Inflammatory macrophage treated with lipopolysaccharide for 1 hour (primary cell): ENCODE measurements at places on chromosomes 16 and 17.

DNA sequence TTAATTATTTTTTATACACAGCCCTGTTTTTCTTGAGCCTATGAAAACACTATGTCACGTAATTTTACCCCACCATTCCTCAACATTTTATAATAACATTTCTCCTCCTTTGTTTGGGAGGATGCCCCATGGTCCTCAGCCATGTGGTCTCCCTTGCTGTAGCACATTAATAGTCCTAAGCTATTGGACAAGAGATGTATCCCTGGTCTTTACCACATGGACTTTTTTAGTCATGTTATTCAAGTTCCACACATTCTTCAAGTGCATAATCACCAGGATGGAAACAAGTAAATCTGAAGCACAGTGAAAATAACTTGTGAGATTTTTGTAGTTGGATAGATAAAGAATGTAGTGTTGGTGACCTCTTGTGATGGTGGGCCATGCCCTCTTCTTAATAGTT, 2.0 kb upstream of the KRTAP2-3 start:
- no peak for DNase-seq

DNA sequence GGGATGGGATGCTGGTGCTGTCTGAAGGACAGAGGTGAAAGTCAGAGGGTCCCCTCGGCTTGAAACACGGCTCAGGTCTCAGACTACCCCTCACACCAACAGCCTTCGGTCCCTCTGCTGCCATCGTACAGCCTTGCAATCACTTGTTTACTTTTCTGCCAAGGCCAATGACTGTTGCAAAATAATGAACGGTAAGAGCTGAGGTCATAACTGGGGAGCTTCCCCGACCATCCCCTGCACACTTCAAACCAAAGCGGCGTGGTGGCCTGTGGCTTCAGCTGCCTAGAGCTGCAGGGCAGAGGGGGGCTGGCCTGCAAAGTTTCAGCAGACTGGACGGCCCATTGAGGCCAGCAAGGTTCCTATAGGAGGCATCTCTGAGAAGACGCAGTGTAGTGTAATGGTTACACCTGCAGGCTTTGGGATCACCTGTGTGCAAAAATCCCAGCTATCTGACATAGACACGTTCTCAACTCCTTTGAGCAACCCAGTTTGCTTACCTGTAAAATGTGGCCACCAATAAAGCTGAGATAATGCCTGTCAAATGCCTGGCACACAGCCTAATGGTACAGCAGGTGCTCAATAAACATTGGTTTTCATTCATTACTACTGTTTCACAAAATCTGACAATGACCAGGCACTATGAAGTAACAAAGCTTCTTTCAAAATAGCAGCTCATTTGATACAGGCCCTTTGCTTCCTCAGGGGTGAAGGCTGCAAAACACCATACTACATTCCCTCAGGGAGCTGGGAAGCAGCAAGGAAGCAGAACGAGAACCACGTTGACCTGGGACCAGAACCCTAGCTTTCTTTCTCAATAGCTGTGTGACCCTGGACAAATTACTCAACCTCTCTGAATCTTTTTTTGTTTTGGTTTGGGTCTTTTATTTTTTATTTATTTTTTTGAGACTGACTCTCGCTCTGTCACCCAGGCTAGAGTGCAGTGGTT, 5.0 kb downstream of the PAM16 start:
- peak; percentile 71 for DNase-seq

- DNase-seq = peak; percentile 74
Observed at GRCh38 chr17:70344386-70345060, 175.2 kb downstream of the KCNJ2 start.

GRCh38 chr17:70446446-70446845, 277.1 kb downstream of the KCNJ2 start:
- DNase-seq = no peak

DNA sequence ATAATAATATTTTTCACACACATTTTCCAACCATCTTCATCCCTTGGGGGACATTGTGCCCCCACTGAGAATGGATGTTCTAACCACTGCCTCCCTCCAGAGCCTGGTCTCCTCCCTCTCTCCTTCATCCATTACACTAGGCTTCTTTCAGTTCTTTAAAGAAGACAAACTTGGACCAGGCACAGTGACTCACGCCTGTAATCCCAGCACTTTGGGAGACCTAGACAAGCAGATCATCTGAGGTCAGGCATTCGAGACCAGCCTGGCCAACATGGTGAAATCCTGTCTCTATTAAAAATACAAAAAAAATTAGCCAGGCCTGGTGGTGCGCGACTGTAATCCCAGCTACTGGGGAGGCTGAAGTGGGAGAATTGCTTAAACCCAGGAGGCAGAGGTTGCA, 6.5 kb downstream of the ALOX15 start:
- no peak for DNase-seq

DNA sequence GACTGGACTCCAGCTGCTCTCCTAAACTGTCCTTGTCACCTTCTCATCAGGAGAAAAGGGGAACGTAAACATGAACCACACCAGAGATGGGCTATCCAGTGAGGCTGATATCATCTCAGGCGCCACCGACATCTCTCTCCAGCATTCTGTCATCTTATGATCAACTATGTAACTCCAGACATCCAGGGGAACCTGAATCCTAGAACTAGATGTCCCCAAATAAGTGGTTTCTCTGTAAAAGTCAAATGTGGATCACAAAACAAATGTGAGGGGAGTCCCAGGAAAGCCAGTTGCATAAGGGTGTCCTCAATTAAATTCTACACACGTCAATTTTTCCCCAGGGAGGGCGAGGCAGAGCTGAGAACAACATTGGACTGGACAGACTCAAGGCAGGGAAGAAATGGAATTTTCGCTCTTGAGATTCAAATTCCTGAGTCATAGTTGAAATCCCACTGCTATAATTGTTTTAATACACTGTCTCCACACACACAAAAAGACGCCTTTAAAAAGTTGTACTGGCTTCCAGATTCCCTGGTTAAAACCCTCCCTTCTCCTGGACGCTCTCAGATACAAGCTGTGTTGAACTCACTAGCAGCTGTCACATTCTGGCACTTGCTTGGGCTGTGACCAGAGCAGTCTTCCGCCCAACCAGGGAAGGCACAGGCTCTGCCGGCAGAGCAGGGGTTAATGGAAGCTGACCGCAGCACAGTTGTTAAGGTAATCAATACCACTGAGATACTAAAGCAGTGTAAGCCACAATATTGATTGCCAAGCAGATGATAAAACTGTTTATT, 62.6 kb downstream of the ZFHX3 start:
- DNase-seq = no peak

DNA sequence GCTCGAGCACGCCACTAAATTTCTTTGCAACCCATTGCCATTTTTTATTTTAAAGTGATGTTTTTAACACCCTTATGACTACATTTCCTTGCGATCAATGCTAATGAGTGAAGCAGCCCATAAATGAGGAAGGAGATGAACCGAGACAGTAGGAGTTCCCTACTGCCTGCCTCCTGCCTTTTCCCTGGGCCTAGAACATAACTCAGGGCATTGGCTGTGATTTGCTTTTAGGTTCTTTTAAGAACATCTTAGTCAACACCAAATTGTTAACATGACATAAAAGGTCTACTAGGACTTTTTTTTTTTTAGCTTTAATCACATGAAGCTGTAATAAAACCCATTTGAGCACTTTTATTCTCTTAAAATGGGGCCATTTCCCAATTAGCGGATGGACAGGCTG, 81.3 kb downstream of the MAP2K6 start:
- DNase-seq = no peak

GRCh38 chr17:31321966-31322365, 544 bp upstream of the EVI2A start:
- no peak for DNase-seq

GRCh38 chr16:57862698-57863433, 60.6 kb upstream of the KIFC3 start:
- no peak for DNase-seq

- no peak for DNase-seq
Observed at GRCh38 chr16:22635357-22635761, 124.7 kb downstream of the NPIPB5 start.

GRCh38 chr17:68821860-68822696, 133.1 kb downstream of the ABCA8 start:
- no peak for DNase-seq

DNA sequence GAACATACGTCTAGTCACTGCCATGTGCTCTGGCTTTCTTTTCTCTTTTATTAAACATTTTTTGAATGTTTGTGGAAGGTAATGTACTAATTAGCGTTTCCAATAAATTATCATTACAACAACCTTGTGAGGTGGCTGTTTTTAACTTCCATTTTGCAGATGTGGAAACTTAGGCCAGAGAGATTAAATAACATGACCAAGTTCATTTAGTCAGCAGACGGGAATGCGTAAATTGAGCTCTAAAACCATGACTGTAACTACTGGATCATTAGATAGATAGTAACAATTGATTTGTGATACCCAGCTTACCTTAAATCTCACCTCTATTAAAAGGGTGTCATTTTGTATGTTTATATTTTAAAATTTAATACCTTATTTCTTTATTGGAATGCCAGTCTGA, 49.4 kb downstream of the RABEP1 start:
- DNase-seq = no peak

- DNase-seq = no peak
Observed at GRCh38 chr17:81478119-81478518, 34.5 kb downstream of the ACTG1 start.

DNA sequence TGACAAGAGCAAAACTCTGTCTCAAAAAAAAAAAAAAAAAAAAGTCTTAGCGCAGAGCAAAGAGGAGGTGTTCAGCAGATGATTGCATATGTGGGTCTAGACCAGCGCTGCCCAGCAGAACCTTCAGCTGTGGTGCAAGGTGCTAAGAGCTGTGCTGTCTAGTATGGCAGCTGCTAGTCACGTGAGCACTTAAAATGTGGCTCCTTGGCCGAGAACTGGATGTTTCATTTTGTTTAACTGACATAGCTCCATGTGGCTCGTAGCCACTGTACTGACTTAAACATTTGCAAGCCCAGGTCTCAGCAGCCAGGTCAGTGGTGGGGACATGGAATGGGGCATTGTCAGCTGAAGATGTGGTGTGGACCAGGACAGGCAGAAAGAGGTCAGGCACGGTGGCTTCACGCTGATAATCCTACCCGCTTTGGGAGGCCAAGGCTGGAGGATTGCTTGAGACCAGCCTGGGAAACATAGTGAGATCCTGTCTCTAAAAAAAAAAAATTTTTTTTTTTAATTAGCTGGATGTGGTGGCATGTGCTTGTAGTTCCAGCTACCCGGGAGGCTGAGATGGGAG, 9.2 kb downstream of the C1QTNF1 start:
- DNase-seq = no peak

DNA sequence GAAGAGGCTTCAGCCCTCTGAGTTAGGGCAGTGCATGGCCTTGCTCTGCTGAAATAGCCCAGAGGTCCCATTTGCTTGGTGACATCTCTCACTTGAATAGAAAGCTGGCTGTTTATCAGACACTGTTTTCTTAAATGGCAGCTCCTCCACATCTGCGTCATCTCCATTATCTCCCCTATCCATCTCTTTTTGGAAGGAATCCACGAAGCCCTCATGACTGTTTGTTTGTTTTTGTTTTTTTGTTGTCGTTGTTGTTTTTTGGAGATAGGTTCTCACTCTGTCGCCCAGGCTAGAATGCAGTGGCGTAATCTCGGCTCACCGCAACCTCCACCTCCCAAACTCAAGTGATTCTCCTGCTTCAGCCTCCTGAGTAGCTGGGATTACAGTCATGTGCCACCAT, 16.6 kb downstream of the NAA60 start:
- DNase-seq = no peak

GRCh38 chr16:53730693-53731092, 26.7 kb downstream of the FTO start:
- no peak for DNase-seq

- no peak for DNase-seq
Observed at GRCh38 chr16:399340-400019, 2.2 kb upstream of the DECR2 start.

DNA sequence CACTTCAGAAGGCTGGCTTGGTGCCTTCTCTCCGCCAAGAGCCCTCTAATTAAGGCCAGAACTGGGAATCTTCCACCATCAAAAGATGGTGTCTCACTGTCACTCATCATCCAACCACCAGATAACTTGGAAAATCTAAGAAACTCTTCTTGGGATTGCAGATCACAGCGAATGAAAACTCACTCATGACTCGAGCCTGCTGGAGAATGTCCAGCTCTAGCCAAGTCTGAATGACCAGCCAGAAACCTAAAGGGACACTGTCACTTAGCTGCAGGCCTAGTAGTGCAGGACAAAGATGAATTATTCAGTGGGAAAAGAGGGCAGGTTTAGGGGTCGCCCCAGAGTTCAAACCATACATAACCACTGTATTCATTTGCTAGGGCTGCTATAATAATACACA, 107.8 kb downstream of the XYLT1 start:
- no peak for DNase-seq

DNA sequence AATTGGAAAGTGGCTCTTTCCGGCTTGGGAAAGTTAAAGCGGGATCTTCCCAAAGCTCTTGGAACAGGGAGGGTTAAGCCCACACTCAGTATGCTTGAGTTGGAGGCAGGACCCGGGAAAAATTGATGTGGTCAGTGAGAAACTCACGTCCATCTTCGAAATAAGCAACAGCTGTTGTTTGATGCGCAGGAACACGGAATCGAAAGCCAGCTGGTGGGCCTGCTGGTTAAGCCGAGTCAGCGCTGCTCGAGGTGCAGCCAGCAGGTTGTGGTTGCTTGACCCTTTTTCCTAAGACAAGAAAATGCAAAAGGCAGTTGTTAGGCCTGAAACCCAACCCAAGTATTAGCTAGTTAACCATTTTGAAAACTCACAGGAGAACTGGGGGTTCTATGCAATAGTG, 49.4 kb downstream of the COG7 start:
- DNase-seq = no peak

DNA sequence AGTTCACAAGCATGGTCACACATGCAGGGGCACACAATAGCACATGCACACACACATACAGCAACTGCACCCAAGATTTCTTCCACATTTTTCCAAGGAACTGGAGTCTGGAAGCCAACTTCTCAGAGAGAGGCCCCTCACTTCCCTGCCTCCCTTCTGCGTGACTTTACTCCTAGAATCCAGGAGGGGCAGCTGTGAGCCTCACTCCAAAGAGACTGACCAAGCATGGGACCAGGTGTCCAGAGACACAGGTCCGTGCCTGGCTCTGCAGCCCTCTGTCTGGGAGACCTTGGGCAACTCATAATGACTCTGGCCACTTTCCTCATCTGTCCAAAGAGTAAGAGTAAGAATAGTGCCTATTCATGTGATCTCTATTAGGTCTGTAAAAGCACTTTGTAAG, 104.7 kb upstream of the TMEM132E start:
- no peak for DNase-seq

- DNase-seq = peak; percentile 44
Observed at GRCh38 chr16:87324411-87325275, 7.5 kb upstream of the C16orf95 start.

- DNase-seq = peak; percentile 27
Observed at GRCh38 chr16:30927789-30928378, 4.5 kb downstream of the FBXL19 start.

DNA sequence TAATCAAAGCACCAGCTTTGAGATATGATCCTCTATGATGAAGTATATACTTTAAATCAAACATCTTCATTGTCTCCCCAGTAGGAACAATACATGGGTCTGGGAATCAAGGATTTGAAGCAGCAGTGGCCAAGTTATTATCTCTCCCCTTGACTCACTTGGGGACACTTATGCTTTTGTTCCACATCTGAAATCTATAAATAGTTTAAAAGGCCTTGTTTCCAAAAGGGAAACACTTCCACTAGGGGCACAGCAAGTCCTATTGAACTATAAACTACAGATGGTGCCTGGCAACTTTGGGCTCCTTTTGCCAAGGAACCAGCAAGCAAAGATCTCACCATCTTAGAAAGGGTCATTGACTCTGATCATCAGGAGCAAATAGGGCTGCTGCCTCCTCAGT, 16.0 kb upstream of the CEP112 start:
- DNase-seq = no peak
